Body of pancreas (tissue), 4 donors: ENCODE measurements at places on chromosomes 5 and 9. TPM values are rescaled to one million over a fixed set of nuclear protein-coding genes. Genes with fewer than 3 reads are reported as not detected.

FBXL7 gene
- 3.1 TPM for total RNA-seq

HSPA4 gene
- total RNA-seq, result 21.8 TPM

CDK5RAP2 gene
- 21.5 TPM for total RNA-seq

CCDC152 gene
- 1.3 TPM for total RNA-seq

WNT8A gene
- total RNA-seq, result not detected

EGFL7 gene
- total RNA-seq, result 14.8 TPM
